ENCODE measurements at places on chromosomes 2 and 18.

GRCh38 chr2:55839182-55839819, 84.3 kb downstream of the EFEMP1 start:
- DNase-seq: no peak

DNA sequence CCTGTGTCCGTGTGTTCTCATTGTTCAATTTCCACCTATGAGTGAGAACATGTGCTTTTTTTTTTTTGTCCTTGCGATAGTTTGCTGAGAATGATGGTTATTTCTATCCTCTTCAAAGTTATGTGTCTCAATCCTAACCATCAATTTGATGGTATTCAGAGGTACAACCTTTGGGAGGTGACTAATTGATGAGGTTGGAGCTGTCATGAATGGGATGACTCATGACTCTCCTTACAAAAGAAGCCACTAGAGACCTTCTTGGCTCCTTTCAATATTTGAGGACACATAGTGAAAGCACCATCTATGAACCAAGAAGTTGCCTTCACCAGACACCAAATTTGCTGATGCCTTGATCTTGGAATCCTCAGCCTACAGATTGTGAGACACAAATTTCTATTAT, 677.1 kb upstream of the DDX18 start:
- no peak for DNase-seq

DNA sequence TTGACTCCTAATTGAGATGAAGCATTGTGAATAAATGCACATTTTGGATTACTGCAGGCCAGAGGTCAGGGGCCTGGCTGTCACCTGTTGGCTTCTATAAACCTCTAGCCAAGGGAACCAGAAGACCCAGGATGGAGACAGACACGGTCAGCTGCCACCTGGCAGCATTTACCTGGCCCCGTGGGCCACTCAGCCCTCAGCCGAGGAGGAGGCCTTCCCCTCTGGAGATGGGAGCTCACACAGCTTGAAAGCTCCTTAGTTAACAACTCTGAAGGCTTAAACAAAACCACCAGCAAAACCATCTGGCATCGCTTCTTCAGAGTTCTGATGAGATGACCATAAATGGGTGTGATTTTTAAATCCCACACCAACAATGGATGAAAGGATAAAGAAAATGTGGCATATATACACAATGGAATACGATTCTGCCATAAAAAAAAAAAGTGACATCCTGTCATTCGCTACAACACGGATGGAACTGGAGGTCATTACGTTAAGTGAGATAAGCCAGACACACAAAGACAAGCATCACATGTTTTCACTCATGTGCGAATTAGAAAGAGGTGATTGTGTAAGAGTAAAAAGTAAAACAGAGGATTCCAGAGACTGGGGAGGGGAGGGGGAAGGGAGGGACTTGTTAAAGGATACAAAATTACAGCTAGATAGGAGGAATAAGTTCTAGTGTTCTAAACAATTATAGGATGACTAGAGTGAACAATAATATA, 218.4 kb downstream of the TMEM163 start:
- DNase-seq: peak; percentile 63

DNA sequence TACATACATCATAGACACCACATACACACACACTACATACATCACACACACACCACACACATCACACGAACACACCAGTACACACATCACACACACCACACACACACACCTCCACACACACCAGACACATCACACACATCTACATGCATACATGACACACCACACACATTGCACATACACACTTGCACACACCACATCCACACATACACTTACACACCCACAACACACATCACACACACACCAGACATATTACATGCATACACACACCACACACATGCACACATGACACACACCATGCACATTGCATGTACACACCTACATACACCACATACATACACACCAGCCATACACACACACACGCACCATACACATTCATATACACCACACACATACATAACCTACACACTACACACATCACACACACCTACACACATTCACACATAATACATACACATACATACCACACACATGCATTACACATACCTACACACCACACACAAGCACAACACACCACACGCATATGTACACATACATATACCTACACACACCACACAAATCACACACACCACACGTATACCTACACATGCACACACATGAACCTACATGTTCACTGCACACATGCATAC, 156.5 kb downstream of the NDUFA10 start:
- no peak for DNase-seq

DNA sequence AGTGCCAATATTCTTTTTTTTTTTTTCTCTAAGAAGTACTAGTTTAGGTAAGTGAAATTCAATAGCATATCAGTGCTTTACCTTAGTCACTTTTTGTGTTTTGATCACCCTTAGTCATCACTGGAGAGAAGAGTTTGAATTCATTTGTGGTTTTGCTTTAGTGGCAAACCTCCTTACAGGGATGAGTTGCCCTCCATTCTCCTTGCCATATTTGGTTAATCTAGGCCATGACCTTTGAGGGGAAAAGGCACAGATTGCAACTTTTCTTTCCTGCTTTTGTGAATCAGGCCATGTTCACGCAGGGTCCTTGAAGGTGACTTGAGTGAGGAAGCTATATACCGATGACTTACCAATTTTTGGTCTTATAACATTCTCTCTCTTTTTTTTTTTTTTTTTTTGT, 34.4 kb downstream of the PLEKHA3 start:
- DNase-seq: no peak

DNA sequence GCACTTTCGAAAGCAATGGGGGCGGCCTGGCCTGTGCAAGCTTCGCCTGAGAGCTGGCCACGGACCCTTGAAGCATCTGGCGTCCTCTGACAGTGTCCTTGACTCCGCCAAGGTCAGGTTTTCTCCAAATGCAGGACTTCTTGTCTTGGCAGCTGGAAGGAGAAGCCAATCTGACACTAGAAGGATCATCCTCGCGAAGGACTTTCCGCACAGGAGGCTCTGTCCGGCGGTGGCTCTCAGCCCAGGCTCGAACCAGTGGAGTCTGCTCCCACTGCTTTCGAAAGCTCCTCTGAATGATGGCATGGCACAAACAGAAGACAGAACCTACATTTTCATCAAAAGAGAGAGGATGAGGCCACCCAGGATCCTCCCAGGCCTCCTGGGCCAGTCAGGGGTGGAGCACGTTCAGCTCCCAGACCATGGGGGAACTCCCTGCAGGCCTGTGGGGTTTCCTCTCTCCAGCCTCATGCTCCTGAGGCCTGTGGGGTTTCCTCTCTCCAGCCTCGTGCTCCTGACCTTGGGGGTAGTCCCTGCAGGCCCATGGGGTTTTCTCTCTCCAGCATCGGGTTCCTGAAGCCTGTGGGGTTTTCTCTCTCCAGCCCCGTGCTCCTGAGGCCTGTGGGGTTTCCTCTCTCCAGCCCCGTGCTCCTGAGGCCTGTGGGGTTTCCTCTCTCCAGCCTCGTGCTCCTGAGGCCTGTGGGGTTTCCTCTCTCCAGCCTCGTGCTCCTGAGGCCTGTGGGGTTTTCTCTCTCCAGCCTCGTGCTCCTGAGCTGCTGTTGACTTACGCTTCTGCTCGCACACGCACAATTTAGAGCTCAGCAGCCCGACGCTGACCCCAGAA, 396.5 kb upstream of the SALL3 start:
- DNase-seq: no peak

DNA sequence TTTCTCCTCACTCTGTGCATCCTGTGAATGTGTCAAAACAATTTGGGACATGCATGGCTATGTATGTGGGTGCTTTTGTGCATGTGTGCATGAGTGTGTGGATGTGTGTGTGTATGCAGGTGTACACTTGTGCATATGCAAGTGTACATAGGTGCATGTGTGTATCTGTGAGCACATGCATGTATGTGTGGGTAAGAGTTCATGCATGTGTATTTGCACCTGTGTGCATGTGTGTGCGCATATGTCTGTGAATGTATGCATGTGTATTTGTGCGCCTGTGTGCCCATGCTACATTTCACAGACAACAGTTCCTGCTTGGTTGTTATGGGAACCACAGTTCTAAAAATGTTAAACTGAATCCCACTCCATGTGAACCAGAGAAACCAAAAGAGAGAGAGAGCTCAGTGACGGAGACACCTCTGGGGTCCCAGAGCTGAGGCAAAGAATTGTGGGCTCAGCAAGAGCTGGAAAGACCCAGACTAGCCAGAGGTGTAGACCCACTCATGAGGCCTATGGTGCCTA, 1.9 kb upstream of the FBXO41 start:
- no peak for DNase-seq

GRCh38 chr18:44502790-44503189, 177.9 kb upstream of the SETBP1 start:
- DNase-seq: no peak

GRCh38 chr2:74502147-74502719, 2.8 kb upstream of the LBX2 start:
- DNase-seq: no peak

GRCh38 chr2:80592106-80592505, 287.6 kb upstream of the LRRTM1 start:
- no peak for DNase-seq

- no peak for DNase-seq
Measured at GRCh38 chr2:160647967-160648685, 154.5 kb upstream of the RBMS1 start.

GRCh38 chr2:18332477-18332876, 228.0 kb downstream of the RDH14 start:
- DNase-seq: no peak

- no peak for DNase-seq
Measured at GRCh38 chr2:85240055-85240454, 87.7 kb downstream of the TGOLN2 start.

GRCh38 chr18:28574175-28574574, 397.2 kb upstream of the CDH2 start:
- no peak for DNase-seq

DNA sequence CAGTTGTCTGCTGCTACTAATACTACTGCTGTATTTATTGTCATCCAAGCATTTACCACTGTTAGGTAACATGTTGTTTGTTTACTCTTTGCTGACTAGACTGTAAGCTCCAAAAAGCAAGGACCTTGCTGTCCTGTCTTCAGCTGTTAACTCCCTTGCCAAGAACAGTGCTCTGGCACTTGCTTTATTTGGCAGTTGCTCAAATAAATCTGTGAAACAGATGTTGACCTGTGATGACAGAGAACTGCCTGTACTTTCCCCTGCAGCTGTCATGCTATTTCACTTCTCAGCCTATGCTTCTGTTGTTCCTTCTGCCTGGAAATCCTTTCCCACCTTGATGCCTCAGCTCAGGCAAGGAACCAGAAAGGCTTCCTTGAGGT, 181.2 kb downstream of the ATAD2B start:
- peak; percentile 75 for DNase-seq

- DNase-seq: no peak
Measured at GRCh38 chr2:161017780-161018470, 142.3 kb upstream of the TANK start.

GRCh38 chr2:196230061-196230854, 58.9 kb upstream of the STK17B start:
- no peak for DNase-seq

DNA sequence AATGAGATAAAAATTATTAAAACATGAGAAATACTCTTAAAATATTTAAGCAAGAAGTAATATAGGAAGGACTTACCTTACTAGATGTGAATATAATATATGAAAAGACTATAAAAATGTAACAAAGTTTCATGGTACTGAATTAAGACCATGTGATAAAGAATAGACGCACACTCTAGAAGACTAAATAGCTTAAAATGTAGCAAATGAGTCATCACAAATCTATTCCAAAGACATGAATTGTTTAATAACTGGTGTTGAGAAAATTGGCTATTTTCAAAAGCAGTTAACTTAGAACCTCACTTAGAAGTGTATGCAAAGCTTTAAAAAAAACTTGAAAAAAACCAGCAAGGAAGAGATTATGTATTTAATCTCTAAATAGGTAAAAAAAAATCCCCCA, 64.1 kb downstream of the POLE4 start:
- peak; percentile 55 for DNase-seq

GRCh38 chr2:107542314-107542740, 284.4 kb upstream of the RGPD4 start:
- DNase-seq: peak; percentile 38

GRCh38 chr2:73489053-73489452, 103.4 kb downstream of the ALMS1 start:
- DNase-seq: no peak

DNA sequence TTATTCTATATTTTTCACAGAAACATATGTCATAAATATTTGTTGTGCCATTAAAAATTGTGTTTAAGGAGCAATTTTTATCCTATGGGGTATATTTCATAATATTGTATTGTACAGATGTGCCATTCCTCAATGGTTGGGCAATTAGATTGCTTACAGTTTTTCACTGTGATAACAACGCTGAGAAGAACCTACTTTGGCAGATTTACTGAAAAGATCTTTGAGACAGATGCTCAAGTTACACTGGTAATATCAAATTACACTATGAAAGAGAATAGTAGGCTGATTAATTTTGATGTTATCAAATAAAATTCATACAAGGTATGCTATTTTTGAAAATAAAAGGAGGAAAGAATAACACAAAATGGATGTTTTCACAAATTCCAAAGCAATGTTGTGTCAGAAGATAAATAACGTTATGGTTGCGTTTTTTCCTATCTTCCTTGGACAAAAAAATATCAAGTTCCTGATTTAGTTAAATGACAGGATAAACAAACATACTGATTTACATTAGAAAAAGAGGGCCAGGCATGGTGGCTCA, 335.1 kb upstream of the ZNF521 start:
- DNase-seq: peak; percentile 22

DNA sequence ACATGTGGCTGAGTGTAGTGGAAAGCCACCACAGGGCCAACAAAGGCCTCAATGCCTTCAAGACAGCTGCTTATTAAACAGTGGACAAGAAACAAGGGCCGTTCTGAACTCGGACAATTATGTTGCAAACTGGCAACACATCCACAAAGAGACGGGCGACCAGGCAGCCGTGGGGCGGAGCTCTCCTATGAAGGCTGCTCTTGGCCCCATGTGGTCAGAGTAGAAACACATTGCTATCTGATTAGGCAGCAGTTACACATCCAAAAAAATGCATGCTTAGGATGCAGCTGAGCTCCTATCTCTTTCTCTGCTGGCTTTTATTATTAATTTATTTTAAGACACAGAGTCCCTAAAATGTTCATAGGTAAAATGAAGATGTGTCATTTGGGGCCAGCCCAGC, 163.4 kb downstream of the TMEM163 start:
- DNase-seq: no peak

DNA sequence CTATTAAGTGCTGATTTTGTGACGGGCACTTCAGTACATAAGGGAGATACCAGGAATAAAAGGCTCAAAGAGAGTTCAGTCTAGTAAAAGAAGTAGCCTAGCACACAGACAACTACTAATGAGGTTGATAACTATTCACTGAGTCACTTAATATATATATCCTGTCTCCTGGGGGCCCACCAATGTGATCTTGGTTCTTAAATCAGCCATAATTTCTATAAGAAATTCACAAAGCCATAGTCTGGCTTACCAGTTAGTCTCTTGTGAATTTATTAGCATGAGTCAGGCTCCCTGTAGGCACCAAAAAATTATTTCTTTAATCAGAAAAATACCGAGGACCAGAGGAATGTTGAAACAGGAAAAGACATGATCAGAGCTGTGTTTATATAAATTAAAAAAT, 10.4 kb downstream of the KCNE4 start:
- DNase-seq: no peak
